Activated T-helper 2 cell treated with anti-CD3 and anti-CD28 coated beads, Interferon-gamma antibody, Interleukin-2, Interleukin-4, amounts not matched to agents 10 μg/mL and 5 μg/mL and 100 μg/mL, durations not matched to agents 14 hours and 24 hours and 36 hours (primary cell): ENCODE measurements at places on chromosomes 7 and 10. TPM values are rescaled to one million over a fixed set of nuclear protein-coding genes. Genes with fewer than 3 reads are reported as not detected.

DNA sequence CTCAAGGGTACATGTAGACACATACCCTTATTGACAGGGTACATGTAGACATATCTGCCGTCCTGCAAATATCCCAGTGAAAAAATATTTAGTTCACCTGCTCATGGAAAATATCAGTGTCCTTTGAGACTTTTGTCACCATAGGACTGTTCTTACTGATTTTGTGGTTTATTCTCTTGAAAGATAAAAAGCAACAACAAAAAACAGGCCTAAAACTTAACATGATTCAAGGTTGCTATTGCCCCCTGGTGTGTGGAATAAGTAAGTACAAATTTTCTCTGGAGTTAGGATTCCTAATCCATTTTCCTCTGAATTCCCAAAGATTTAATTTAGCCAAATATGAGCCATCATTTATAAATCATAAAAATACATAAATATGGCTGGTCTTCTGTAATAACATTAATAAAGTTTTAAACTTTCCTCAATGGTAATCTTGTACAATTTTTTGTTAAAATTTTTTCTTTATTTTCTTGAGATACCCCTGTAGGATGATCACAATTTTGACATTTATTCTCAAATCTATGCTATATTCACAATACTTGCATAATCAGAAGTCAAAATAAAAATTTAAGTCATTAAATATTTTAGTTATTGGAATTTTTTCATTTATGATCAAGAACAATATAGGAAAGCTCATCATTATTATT lies 741.4 kb upstream of the POT1 start:
- H3K27ac ChIP-seq, result no peak overlapping the region
- H3K27me3 ChIP-seq, result no peaks in the 10 kb centered on the region
- DNase-seq, result no peak
- H3K36me3 ChIP-seq, result no peaks in the 10 kb centered on the region
- H3K4me1 ChIP-seq, result no peaks in the 10 kb centered on the region
- no peak overlapping the region for H3K4me3 ChIP-seq

- peaks cover 9% of the 10 kb centered on the region for H3K27me3 ChIP-seq
- no peak overlapping the region for H3K27ac ChIP-seq
- H3K36me3 ChIP-seq, result no peaks in the 10 kb centered on the region
- H3K4me1 ChIP-seq, result no peaks in the 10 kb centered on the region
- H3K4me3 ChIP-seq, result no peak overlapping the region
These were observed 25.8 kb upstream of the NANOS1 start for GRCh38 chr10:119003572-119004289.

DNA sequence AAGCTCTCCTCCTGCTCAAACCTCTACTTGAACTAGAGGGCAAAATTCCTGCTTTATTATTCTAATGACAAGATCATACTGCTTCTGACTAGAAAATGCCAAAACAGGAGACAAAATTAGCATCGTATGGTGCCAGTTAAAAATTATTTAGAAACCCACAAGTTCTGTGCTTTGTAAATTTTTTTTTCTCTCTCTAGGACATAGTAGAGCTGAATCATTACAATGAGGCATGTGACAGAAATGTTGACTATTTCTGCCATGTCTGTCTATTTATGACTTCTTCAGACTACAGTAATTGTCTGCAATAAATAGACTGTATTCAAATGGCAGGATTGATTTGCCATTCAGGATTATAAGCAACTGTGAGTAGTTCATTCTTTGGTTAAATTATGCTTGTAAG lies 335.8 kb downstream of the PRPF18 start:
- H3K27me3 ChIP-seq, result peaks cover 2% of the 10 kb centered on the region
- no peaks in the 10 kb centered on the region for H3K4me1 ChIP-seq
- no peak overlapping the region for H3K27ac ChIP-seq
- no peak for DNase-seq

- H3K4me3 ChIP-seq, result peak overlapping the region; percentile 13
- H3K4me1 ChIP-seq, result peaks cover 42% of the 10 kb centered on the region
- peaks cover 71% of the 10 kb centered on the region for H3K36me3 ChIP-seq
- no peak overlapping the region for H3K27ac ChIP-seq
- DNase-seq, result no peak
These were observed 3.2 kb downstream of the CYP51A1 start for GRCh38 chr7:92131093-92131492.

- H3K4me3 ChIP-seq, result peak overlapping the region; percentile 60
- no peaks in the 10 kb centered on the region for H3K36me3 ChIP-seq
- peaks cover 2% of the 10 kb centered on the region for H3K4me1 ChIP-seq
- peak overlapping the region; percentile 50 for H3K27ac ChIP-seq
These were observed 874 bp downstream of the BAIAP2L1 start for GRCh38 chr7:98399890-98400541.

The MRLN gene
- not detected in 2 replicates for total RNA-seq
